Femur (tissue), 1 donor: ENCODE measurements at places on chromosomes 1 and 21.

- DNase-seq = no peak
Observed at GRCh38 chr1:168755800-168756418, 26.9 kb upstream of the DPT start.

GRCh38 chr21:21000591-21001175, 2.5 kb downstream of the NCAM2 start:
- DNase-seq = no peak

DNA sequence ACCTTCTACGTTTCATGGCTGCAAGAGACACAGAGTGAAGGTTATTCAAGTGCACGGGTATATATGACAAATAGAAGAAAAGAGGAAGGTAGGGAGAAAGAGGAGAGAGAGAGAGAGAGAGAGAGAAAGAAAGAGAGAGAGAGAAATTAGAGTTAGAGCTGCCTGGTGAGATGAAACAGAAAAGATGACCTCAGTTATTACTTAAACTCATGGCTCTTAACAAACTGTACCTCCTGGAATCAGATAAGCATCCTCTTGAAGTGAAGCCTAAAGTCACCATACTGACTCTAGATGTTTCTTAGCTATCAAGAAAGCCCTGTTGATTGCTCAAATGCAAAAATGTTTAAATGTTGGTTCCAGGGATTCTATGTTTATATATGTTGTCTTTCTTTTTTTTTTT, 597.7 kb upstream of the ZP4 start:
- DNase-seq = no peak

DNA sequence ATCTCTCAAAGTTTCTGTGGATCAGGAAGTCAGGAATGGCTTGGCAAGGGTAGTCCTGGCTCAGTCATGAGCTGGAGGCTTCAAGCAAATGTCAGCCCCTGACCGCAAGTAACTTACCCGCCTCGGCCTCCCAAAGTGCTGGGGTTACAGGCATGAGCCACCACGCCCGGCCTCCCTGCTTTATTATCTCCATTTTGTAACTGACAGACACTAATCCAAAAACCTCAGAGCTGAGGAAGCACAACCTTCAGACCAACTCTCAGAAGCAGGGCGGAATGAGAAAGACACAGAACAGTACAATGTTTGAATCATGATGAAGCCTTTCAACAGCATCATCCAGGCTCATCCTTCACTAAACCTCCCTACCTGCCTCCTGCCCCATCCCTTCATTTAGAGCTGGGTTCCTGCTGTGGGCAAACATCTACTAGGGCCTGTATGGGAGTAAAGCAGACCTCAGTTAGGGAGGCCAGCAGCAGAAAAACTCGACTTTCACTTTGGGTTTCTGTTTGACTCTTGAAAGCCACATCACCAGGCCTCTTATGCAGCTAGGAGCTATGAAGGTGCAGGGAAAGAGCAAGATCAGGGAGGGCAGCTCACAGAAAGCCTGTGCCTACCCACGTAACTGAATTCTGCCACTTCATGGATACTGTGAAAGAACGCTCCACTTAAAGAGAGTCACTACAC, 84.4 kb upstream of the RAB4A start:
- no peak for DNase-seq

DNA sequence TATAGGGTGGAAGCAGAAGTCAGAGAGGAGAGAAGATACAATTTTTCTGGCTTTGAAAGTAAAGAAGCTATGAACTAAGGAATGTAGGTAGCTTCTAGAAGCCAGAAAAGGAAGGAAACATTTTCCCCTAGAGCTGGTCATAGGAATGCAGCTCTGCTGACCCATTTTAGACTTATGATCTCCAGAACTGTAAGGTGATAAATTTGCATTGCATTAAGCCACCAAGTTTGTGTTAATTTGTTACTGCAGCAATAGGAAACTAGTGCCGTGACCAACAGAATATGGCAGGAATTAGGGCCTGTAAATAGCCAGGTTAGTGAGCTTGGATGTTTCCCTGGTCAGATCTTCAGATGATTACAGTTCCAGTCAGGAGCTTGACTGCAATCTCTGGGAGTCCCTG, 244.3 kb upstream of the C1orf105 start:
- no peak for DNase-seq

- DNase-seq = no peak
Observed at GRCh38 chr1:67350783-67351182, 43.1 kb downstream of the IL12RB2 start.
